ENCODE measurements at places on chromosomes 7 and 10.

GRCh38 chr10:132185601-132186487, 904 bp upstream of the DPYSL4 start:
- DNase-seq = no peak

- no peak for DNase-seq
Measured at GRCh38 chr10:133475425-133475734, 21.6 kb downstream of the SCART1 start.

GRCh38 chr10:71920540-71921323, 43.5 kb upstream of the CHST3 start:
- no peak for DNase-seq

GRCh38 chr7:30080818-30081217, 52.6 kb downstream of the PLEKHA8 start:
- DNase-seq = no peak

GRCh38 chr10:24642921-24643678, 80.6 kb downstream of the ARHGAP21 start:
- no peak for DNase-seq

GRCh38 chr10:50577681-50578350, 45.9 kb downstream of the SGMS1 start:
- DNase-seq = no peak

- no peak for DNase-seq
Measured at GRCh38 chr10:71059054-71059818, 153.1 kb upstream of the UNC5B start.

GRCh38 chr7:130838738-130839137, 104.7 kb upstream of the KLF14 start:
- no peak for DNase-seq

GRCh38 chr10:22333167-22333974, 11.9 kb upstream of the SPAG6 start:
- no peak for DNase-seq

DNA sequence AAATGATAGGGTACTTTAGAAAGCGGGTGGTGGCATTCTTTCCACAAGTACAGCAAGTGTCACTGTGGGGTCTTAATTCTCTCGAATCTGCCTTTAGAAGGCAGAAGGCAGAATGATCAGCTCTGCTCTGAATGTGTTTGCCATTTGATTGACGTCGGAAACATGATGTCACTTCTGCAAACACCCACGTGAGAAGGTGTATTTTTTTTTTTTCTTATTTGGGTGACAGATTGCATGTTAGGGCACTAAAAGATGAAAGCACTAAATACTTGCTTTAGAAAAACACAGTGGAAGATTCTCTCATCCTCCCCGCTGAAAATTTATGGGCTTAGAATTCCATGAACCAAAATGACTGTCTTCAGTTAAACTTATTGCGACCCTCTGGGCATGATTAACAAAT, 150.2 kb downstream of the TCF7L2 start:
- DNase-seq = no peak

DNA sequence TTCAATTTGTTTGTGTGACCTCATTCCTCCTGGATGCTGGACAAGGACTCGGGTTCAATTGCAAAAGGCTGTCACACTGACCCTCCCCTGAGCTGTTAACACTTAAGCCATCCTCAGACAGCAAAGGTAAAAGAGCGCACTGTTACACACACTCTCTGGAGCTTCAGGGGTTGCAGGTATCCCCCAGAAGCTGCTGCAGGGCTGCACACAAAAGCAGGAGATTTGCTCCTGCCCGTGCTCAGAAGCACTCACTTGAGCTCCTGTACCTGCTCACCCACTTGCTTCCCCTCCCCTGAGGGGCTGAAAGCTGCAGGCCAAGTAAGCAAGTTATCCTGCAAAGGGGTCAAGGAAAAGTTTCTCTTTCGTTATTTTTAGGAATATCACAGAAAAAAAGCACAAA, 886.2 kb upstream of the ZWINT start:
- no peak for DNase-seq

DNA sequence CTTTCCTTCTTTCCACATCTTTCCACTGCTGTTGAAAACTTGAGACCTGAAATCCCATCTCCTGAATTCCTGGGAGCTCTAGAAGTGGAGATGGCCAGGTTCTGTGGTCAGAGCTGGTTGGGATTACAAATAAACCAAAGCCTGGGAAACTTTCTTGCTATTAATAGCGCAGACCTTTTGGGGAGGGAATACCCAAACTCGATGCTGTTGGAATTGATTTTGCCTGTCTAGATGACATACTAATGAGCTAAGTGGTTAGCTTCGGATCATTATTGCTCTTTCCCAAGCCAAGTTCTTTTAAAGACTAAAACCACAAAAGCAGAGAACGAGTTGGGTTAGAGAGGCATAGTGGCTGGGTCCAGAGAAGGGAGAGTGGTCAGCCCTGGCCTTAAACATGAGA, 76.6 kb downstream of the TCF7L2 start:
- no peak for DNase-seq

DNA sequence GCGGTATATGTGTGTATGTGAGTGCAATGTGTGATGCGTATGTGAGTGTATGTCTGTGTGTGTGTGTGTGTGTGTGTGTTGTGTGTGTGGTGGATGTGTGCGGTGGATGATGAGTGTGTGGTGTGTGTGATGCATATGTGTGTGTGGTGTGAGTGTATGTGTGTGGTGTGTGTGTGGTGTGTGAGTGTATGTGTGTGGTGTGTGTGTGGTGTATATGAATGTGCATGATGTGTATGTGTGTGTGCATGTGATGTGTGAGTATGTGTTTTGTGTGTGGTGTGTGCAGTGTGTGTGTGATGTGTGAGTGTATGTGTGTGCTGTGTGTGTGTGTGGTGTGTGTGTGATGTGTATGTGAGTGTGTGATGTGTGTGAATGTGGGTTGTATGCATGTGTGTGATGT, 222.0 kb downstream of the SKAP2 start:
- DNase-seq = no peak

GRCh38 chr7:79988653-79989052, 146.0 kb upstream of the GNAI1 start:
- DNase-seq = no peak

GRCh38 chr7:108135446-108136190, 5.5 kb upstream of the LAMB4 start:
- no peak for DNase-seq

- no peak for DNase-seq
Measured at GRCh38 chr7:39168403-39169098, 190.8 kb downstream of the POU6F2 start.

GRCh38 chr7:23135755-23136154, 30.2 kb downstream of the KLHL7 start:
- no peak for DNase-seq

- DNase-seq = no peak
Measured at GRCh38 chr7:140260352-140261104, 83.7 kb upstream of the KDM7A start.

DNA sequence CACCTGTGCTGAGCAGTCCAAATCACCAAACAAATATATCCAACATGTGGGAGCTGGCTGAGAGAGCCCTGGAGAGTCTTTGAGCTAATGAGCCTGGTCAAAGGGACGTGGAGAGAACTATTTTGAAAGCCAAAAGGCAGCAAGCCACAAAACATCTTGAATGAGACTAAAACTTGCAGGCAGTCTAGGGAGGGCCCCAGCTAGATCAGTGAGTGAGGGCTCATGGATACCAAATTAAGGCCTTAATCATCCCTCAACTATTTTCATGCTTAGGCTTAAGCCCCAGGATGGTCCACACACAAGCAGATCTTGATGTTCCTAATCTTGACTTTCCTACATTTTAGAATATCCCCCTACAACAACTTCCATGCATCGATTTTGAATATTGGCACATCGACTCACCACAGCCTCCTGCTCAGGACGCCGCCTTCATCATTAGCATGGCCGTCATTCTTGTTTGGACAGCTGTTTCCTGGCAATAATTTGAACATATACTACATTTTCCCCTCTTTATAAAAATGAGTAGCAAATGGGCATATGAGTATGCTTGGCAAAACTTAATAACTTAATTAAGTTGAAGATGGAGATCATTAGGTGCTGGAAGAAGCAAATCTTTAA, 86.9 kb upstream of the ADAM12 start:
- DNase-seq = no peak

DNA sequence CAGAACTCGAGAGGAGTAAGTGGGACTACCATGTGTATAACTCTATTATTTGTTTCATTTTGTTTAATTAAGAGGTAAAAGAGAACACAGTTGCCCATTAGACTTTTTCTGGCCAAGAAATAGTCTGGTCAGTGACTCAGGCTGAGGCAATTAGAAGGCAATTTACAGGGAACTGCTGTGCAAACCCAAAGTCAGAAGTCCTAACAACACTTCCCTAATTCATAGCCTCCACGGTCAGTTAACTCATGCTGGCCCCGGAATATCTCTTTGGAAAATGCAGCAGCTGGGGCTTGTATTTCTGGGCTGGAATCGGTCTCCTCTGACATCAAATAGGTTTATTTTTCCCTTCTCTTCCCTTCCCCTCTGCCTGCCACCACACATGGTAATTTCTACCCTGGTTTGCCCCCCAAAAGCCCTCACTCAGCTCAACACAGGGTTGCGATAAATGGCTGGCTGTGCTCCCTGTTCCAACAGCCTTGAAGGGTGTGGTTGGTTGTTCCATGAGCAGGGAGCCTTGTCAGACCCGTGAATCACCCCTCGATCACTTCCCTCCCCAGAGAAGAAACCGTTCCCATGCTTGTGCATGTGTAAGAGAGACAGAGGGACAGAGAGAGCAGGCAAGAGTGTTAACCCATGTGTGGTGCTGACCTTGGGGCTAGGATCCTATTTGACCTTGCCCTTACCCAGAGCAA, 5.3 kb downstream of the SH3PXD2A start:
- DNase-seq = no peak

DNA sequence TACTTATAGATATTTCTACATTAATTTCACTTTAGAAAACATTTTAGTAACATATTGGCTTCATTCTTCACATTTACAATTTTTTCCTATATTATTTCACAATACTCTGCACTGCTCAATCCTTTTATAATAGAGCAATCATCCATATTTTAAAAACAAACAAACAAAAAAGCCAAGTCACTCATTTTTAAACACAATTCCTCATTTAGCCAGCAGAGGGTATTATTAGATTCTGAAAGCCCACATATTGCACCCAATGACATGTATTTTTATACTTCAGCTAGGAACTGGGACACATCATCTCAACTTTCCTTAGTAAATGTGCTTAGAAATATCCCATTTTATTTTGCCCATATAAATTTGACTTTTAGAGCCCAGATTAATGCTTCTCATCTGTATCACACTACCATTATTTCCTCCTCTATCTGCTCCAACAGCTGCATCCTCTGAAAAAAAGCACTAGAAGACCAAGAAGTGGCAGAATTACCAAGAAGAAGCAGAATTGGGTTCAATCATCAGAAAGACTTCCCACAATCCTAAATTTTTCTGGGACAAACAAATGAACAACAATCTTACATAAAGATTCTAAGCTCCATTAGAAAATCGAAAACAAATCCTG, 29.5 kb downstream of the CTNNA3 start:
- no peak for DNase-seq

- DNase-seq = no peak
Measured at GRCh38 chr10:110190170-110190569, 17.2 kb upstream of the MXI1 start.

DNA sequence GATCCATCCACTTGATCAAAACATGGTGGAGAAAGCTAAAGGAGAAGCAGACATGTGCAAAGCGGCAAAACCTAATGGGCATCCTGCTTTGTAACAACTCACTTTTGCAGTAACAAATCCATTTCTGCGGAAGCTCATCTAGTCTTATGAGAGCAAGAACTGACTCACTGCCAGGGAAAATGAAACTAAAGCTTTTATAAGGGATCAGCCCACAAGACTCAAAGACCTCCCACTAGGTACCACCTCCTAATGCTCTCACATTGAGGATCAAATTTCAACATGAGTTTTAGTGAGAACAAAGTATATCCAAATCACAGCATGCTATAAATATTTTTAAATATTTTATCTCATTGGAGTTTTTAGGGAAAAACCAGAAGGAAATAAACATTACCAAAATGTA, 120.1 kb upstream of the GNAI1 start:
- DNase-seq = no peak

DNA sequence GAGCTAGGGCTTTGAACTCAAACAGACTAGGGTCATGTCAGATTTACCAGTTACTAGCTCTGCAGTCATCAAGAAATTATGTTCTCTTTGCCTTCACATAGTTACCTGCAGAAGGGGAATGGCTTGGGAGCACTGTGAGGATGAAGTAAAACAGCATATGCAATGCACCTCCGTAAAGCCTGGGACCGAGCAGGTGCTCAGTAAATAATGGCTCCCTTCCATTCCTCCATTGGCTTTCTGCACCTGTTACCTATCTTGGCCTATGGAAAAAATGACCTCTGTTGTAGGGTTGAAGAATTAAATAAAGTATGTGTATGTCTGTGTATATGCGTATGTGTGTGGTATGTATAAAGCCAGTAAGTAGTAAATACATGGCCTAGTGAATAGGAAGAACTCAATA, 78.8 kb downstream of the PDE1C start:
- DNase-seq = no peak

DNA sequence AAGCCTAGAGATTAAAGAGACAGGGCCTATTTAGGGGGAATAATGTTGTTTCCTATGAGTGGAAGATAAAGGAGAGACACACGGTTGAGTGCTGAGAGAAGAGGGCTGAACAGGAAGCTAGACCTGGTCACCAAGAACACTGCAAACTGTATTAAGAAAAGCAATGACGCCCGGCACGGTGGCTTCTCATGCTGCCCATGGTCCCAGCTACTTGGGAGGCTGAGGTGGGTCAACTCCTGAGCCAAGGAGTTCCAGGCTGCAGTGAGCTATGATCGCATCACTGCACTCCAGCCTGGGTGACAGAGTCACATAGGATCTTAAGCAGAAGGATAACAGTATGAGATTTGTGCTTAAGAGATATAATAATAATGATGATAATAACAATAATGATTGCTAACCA, 19.7 kb upstream of the OTUD1 start:
- DNase-seq = no peak

GRCh38 chr10:85665078-85665477, 701.5 kb downstream of the GRID1 start:
- DNase-seq = no peak

- no peak for DNase-seq
Measured at GRCh38 chr7:75572396-75572795, 80.3 kb downstream of the SPDYE5 start.

- DNase-seq = no peak
Measured at GRCh38 chr10:126058507-126058906, 162.1 kb downstream of the FANK1 start.

DNA sequence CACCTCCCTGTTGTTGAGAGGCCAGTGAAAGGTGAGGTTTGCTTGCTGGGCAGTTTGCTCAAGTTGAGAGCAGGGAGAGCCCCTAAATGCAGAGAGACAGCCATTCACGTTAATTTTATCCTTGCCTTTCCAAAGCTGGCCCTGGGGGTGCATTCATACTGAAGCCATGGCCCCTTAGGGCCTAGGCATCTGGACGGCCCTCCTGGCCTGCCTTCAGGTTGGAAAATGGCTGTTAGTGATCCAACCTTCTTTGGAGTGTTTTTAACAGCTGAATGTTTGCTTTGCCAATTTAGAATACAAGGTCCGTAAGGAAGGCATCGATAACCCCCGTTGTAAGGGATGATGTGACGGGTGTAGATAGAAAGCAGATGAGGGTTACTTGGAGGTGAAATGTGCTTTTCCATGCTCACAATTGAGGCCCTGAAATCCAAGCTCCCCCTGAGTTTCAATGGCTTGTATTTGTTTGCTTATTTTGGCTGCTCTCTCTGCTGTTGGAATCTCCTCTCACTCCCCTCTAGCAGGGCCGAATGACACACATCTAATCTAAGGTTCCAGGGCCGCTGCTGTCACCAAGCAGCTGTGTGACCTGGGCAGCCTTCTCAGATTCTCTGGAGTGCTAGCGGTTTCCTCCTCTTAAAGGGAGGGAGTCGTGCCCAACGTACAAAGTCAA, 171.6 kb upstream of the MKI67 start:
- no peak for DNase-seq
